ENCODE measurements at places on chromosomes 7 and 10.

GRCh38 chr10:5536486-5537081, 11.8 kb downstream of the CALML3 start:
- no peak for DNase-seq

DNA sequence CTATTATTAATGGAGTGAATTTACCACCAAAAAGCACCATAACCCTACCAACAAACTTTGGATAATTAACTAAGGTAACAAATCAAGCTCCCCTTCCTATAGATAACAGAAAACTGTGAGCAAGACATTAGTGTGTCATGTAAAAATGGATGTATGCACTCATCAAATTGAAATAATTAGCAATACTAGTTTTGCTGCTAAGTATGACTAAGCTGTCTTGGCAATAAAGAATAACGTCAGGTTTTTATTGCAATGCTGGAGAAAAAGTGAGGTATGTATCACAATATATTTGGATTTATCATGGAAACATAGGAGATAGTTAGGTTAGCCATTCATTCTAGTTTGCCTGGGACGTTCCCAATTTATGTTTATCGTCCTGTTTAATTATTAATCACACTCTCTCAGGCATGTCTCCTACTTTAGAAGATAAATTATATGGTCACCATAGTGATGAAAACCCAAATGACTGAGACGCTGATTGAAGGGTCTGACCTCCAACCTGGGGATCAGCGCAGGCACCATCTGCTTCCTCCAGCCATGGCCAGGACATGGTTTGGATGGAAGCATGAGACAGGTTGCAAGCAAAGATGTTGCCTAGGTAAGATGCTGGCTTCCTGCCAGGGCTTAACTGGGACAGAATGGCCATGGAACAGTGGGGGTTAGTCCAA, 125.6 kb downstream of the FANK1 start:
- DNase-seq, result no peak

DNA sequence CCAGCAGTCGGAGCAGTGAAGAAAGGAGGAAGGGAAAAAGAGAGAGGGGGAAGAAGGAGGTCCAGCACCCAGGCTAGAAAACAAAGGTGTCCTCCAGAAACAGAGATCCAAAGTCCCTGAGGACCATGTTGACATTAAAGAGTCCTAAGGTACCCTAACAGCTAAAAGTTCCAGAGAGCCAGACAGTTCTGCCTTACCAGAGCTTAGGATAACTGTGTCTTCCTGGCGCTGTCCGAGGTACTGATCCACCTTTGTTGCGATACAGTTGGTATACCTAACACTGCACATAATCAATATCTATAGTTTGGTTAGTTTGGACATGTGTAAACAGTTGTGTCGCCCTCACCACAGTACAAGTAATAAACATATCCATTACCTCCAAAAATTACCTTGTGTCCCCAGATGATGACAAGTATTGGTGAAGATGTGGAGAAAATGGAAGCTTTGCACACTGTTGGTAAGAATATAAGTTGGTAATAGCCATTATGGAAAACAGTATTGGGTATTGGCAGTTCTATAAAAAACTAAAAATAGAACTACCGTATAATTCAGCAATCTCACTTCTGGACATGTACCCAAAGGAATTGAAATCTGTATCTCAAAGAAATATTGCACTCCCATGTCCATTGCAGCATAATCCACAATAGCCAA, 59.8 kb downstream of the GRID1 start:
- DNase-seq, result no peak

GRCh38 chr7:106584914-106585759, 75.8 kb downstream of the CCDC71L start:
- DNase-seq, result no peak

DNA sequence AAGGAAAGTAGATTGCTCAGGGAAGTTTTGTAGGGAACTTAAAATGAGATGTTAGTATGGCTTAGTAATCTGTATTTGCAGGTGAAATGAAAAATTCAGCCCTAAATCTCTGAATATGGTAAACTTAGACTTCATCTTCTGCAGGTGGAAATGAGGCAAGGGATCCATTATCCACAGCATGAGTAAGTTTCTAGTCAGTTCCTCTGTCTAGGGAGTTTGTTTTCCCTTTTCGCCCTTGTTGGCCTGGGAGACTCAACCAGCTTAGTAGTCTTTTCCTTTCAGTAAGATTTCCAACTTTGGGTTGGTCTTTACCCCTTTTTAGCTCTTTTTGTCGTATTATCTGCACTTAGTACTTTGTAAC, 65.6 kb downstream of the ZEB1 start:
- DNase-seq, result no peak

DNA sequence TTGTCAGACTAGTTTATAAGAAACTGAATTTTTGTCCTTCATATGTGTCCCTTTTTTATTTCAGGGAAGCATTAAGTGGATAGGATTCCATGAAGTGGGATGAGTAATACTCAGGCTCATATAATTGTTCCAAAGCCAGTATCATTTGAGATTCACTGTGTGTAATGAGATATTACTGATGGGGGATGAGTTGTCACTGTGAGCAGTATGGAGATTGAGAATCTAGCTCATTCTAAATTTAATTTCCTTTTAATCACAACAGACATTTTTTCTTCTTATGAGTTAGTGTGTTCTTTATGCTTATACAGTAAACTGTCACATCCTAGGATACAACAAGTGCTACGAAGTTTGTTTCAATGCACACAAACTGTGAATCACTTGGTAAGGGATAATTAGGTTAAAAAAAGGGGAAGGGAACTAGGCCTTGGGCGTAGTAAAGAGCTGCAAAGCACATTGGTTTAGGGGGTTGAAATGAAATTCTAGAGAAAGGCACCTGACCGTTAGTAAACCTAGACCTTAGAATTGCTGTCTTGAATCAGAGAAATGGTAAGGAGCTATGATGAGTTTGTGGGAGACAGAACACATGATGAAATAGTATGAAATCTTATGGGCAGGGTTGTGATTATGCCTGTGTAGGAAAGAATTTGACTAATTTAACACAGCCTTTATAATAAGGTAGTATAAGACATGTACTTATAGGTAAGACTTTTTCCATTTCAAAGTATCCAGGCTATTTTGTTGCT, 153.4 kb downstream of the MLLT10 start:
- no peak for DNase-seq

DNA sequence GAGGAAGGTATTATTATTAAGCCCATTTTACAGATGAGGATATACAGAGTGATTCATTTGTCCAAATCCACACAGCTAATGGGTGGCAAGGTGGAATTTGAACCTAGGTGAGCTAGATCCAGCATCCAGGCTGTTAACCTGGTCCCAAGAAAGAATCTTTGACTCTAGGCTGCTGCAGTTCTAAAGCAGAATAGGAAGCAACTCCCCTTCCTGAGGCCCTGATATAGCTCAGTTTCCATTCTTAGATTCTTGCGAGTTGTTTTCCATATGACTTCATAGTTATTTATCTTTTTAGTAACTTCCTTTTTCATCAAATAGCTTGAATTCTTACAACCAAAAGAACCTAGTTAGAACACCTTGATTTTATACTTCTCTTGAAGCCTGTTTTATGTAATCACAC, 24.1 kb upstream of the ZC3HAV1L start:
- DNase-seq, result no peak

- no peak for DNase-seq
Measured at GRCh38 chr10:89351780-89352597, 24.2 kb downstream of the IFIT3 start.

DNA sequence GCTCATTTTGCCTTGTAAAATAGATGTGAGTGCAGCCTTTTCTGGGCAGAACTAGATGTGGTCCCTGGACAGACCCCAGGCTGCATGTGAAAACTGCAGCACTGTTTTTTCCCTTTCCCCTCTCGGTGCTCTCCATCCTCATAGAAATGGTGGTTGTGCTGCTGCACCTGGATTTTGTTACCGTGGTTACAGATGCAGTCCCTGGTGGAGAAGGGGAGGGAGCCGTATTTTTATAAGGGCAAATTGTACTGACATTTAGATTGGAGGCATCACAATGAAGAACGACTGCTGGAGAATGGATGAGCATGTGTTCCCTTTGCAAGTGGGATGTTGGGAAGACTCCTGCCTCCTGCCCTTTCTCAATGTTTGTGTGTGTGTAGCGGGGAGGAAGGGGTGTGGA, 469.9 kb downstream of the CCSER2 start:
- no peak for DNase-seq

- no peak for DNase-seq
Measured at GRCh38 chr10:96671211-96671890, 49.0 kb downstream of the PIK3AP1 start.

DNA sequence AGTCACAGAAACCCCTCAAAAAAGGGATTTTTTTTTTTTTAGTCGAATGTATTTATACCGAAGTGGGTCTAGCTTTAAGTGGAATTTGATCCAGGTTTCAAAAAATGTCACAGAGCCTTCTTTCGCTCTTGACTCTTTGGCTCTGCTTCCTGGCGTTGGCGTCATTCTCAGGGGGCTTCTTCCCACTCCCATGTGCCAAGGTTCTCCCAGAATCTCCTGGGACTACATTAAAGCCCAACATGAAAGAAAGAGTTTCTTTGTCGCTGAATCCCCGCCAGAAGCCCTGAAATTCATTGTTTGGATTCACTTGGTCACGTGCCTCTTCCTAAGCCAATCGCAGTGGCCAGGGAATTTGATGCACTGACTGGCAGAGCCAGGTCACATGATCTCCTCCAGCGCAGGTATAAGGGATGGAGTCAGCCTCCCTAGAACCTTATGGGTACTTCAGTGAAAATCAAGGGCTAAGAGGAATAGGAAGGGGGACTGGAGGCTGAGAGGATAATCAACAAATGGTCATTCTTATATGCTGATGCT, 101.2 kb downstream of the RPS24 start:
- DNase-seq, result no peak

GRCh38 chr10:118754229-118754555, 578 bp downstream of the CACUL1 start:
- no peak for DNase-seq

- DNase-seq, result peak; percentile 96
Measured at GRCh38 chr7:151038951-151039849, 9.1 kb upstream of the ASIC3 start.

GRCh38 chr10:94310369-94310768, 52.4 kb downstream of the NOC3L start:
- no peak for DNase-seq

DNA sequence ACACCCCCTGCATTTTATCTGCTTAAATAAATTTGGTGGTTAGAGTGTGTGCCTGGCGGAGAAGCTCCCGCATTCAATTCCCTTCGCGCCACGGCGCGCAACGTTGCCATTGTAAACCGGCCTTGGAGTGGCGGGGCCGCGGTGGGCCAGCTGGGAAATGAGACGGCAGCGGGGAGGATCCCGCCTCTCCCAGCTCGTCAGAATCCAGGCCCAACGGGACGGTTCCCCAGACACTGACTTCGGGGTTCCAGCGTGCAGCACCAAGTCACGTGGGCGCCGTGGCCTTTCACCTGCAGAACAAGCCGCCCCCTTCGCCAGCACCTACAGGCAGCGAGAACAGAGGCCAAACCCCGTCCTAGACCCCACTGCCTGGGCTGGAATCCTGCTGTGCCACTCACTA, 103.4 kb downstream of the GRID1 start:
- no peak for DNase-seq

GRCh38 chr10:73756183-73756582, 12.0 kb downstream of the SEC24C start:
- DNase-seq, result no peak

- no peak for DNase-seq
Measured at GRCh38 chr7:41201021-41201420, 501.9 kb downstream of the INHBA start.

DNA sequence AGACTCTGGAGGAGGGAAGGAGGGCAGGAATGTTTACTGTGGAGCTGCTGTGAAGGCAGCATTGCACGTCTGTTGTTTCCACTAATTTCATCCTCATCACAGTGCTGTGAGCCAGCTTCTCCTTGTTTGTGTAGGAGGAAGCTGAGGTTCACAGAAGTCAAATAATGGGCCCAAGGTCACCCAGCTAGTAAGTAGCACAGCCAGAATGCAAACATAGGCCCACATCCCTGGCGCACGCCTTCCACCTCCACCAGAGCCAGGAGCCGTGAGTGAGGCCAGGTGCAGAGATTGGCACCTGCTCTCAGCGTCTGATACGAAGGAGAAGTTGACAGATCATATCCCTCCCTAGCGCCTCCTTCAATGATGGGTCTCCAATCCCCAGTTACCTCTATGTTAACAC, 93.6 kb downstream of the HTR5A start:
- DNase-seq, result no peak

DNA sequence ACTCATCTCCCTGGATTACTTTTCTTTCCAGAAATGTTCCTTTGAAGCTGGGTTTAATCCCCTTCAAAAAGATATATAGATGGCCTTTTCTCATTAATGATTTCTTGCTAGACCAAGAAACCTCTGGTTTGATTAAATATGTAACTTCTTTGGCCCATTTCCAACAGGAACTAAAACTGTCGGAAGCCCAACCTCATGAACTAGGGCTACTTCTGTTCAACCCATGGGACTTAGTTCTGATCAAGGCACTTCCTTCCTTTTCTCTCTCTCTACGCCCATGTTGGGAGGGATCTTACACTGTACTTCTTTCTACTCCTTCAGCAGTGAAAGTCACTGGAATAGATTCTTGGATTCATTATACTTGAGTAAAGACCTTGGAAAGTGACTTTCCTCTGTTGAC, 83.6 kb downstream of the TMEM106B start:
- DNase-seq, result no peak

GRCh38 chr10:20247454-20247853, 431.2 kb downstream of the PLXDC2 start:
- no peak for DNase-seq

DNA sequence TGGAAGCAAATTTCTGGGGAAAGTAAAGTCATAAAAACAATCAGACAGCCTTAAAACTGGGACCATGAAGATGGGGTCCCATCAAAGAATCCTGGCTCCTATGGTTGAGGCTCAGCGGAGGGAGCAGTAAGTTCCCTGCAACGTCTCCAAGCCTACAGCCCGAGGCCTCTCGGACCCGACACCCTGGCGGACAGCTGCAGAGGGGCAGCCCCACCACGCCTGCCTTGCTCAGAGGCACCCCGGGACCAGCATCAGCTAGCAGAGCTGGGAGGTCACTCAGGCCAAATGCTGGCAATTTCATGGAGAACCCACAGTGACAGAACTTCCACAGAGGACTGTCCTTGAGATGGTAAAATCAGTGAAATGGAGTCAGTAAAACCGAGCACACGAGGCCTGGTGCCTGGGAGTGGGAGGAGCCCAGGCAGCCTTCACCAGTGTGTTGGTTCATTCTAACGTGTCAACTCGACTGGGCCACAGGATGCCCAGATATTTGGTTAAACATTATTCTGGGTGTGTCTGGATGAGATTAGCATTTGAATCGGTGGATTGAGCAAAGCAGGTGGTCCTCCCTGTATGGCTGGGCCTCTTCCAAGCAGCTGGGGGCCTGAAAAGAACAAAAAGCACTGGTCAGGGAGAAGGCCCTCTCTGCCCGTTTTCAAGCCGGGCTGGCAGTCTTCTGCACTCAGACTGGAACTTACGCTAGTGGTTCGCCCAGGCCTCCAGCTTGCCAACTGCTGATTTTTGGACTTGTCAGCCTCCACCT, 96.2 kb upstream of the INSIG1 start:
- DNase-seq, result no peak

DNA sequence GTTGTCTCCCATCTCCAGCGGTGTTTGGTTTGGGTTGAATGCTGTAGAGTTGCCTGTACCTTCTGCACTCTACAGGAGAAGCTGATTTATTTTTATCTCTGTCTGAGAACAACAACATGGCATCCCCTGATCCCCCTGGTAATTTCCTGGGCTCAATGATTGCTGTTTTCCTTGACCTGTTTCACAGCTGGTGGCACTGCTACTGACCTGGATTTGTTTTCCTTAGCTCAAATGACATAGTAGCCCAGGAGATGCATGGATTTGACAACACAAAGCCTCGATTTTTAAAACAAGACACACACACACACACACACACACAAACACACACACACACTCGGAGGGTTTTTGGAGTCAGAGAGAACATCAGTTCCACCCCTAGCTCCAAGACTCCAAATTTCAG, 301.6 kb downstream of the NRG3 start:
- no peak for DNase-seq

- DNase-seq, result no peak
Measured at GRCh38 chr10:124521429-124521871, 59.8 kb downstream of the LHPP start.
